ENCODE measurements at places on chromosomes 3 and 15.

GRCh38 chr3:125132815-125133214 is 77.0 kb upstream of the HEG1 start:
- DNase-seq: no peak

DNA sequence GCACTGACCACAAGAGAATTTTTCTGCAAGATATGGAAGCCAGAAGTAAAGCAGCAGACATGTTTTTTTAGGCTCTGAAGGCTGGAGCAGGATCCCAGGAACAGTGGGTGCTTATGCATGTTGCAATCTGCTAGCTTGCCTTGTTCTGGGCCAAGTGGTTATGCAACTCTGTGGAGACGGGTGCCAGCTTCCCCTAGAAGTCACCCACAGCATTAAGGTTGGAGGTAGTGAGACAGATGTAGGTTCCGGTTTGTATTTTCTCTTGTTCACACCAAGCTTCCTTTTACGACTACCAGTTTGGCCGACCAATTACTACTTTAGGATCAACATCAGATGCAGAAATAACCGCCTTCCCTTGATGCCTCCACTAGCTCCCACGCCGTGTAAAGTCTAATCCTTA is 11.1 kb downstream of the DPH3 start:
- no peak for DNase-seq

GRCh38 chr3:58323529-58324390 is 8.9 kb upstream of the PXK start:
- DNase-seq: no peak

DNA sequence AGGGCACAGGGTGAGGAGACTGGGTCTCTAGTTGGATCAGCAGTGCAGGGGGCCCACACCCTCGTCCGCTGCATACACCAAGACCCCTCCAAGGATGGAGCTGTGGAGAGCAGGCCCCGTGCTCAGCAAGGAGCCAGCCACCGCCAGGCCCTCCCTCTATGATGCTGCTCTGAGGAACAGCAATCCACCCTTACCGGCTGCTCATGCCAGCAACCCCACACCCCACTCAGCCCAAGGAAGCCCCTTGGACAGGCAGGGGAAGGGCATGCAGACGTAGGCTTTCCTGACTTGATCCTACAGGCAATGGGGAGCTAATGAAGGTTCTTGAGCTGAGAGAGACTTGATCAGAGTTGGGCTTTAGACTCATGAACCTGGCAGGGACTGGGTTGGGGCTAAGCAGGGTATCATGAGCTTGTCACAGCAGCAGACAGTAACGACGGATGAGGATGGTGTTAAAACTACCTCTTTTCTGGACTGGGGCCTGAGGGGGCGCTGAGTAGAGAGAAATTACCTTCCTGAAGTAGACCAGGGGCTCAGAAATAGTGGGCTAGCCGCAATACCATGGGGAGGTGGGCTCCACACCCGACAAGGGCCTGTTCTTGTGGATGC is 50.5 kb upstream of the FGD5 start:
- no peak for DNase-seq

- DNase-seq: no peak
Observed at GRCh38 chr3:105674437-105675065, 194.3 kb downstream of the CBLB start.

GRCh38 chr3:153673853-153674252 is 447.3 kb upstream of the ARHGEF26 start:
- no peak for DNase-seq

DNA sequence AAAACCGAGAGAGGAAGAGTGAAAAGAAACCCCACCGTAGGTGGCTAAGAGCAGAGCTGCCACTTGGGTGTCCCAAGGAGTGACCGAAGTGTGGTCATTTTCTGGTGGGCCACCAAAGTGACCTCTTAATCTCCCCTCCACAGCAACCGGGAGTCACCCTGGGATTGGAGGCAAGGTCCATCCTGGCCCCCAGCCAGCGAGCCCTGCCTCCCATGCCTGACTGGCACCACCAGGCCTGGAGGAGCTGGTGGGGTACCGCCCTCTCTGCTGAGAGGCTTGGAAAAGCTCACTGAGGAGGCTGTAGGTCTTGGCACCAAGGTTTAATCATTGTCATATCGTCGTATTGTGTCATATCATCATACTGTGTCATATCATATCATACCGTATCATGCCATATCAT is 74.0 kb upstream of the TRPM1 start:
- no peak for DNase-seq

DNA sequence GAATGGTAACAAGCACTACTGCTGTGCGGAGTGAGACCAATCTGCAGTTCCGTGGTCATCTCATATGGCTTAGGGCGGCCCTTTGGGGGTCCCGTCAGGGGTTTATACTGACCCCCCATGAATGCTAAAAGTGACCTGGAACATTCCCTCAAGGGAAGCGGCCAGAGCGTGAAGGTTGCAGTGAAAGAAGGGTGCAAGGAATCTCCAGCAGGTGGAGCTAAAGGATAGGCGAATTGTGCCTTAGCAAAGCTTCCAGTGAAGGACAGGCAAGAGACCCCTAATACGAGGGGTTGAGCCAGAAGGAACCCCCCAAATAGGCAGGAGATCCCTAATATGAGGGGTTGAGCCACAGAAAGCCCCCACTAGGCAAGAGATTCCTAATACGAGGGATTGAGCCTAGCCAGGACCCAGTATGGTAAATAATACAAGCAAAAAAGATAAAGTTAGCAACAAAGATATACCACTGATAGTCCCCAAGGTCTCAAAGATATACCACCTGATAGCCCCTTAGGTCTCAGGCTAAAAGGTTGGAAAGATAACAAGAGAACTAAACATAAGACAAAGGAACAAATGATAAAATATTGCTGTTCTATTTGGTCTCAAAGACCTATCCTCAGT is 32.8 kb downstream of the ZNF589 start:
- no peak for DNase-seq

GRCh38 chr3:152959307-152959706 is 124.4 kb downstream of the P2RY1 start:
- DNase-seq: no peak

GRCh38 chr3:152203652-152204051 is 65.1 kb upstream of the MBNL1 start:
- no peak for DNase-seq

GRCh38 chr3:139572847-139573672 is 33.5 kb upstream of the RBP1 start:
- DNase-seq: no peak

- no peak for DNase-seq
Observed at GRCh38 chr15:43229977-43230376, 9.2 kb upstream of the EPB42 start.

DNA sequence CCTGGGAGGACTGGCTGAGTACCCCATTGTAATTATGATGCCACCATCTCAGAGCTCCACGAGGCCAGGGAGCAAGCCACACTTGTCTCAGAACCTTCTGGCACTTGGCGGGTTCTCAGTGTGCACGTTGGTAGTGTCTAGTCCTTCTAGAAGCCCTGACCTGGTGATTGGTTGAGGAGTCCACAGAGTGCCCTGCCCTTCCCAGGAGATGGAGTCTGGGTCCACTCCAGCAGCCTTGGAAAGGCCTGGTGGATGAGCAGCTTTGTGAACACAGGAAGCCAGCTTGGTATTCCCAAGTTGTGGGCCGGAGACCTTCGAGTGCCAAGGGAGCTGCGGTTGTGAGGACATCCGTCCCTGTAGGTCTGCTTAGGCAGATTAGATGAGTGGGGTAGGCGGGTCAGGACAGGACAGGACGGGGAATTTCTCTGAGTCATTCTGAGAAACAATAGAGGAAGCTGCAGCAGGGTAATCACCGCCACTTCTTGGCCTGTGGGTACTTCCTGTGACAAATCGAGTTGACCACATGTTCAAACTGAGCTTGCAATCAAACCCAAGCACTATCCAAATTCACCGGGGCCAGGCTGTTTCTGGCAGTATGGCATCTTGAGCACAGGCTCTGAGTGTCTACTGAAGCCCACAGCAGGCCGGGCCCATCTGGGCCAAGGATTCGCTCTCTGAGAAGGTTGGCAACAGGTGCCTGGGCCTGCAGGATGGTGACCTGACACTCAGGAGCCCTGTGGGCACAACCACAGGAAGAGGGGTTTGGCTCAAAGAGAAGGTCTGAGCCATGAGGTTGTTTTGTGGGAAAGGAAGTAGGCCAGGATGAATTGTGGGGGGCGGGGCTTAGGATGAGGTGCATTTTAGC is 71.5 kb upstream of the PLXNA1 start:
- DNase-seq: peak; percentile 38

DNA sequence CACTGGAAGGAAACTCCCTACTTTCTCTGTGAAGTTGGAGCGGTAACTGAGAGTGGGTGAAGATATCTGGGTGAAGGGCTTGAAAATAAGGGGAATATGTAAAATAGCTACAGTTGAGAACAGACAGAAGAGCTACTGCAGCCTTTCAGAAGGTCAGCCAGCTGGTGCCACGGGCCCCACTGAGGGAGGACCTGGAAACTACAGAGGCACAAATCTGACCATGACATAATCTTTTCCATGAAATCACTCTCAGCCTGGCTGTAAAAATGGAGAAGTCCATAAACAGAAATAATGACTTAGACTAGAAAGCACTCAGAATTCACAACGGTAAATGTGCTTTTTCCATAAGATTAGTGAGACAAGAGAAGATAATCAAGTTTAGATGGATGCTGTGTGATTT is 46.4 kb downstream of the ST3GAL6 start:
- no peak for DNase-seq

- DNase-seq: no peak
Observed at GRCh38 chr3:177906578-177907229, 629.5 kb upstream of the KCNMB2 start.

- DNase-seq: no peak
Observed at GRCh38 chr3:57864853-57865252, 108.7 kb downstream of the SLMAP start.

- DNase-seq: no peak
Observed at GRCh38 chr3:169106662-169107061, 556.9 kb downstream of the MECOM start.

GRCh38 chr3:100912571-100912970 is 80.7 kb downstream of the ABI3BP start:
- DNase-seq: no peak

DNA sequence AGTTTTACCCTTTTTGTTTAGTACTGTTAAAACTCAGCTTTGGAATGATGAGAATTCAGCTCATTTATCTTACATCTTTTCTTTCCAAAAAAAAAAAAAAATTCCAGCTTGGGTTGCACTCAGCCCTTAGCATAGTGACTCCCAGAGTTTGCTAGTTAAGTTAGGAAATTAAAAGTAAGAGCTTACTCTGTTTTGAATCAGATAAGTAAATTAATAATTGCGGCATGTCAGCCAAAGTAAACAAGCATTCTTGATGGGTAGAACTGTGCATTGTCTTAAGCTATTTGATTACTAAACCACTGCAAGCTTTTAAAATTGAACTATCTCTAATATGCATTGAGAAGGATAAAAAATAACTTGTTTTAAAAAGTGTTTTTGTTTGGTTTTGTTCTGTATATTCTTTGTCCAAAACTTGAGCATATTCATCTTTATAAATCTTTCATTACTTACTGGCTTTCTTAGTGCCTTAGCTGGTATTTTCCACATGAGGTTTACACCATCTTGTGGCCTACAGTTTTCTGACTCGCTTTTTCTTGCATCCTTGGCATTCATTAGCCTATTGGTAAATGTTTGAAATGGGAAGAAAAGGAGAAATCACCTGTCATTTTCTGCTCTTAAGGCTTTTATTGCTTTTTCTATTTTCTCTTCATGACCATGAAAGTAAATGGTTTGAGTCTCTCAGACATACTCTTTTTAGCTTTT is 107.6 kb downstream of the FILIP1L start:
- DNase-seq: no peak

DNA sequence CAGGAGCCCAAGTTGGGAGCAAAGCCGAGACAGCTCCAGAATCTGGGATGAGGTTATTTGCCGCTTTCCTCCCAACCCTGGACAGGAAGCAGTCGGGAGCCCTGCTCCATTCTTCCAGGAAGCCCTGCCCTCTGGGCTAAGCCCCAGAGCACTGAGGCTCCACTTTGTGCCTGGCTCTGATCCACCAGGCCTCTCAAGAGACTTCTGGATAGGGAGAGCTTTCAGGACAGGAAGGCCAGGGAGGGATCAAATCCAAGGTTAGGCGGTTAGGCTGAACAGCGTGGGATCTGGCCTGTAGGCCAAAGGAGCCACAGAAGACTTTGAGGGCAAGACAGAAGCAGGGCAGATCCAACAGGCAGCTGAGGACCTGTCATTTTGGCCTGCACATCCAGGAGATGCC is 835 bp downstream of the STOML1 start:
- no peak for DNase-seq

- no peak for DNase-seq
Observed at GRCh38 chr3:50986726-50987125, 312.0 kb downstream of the DOCK3 start.

DNA sequence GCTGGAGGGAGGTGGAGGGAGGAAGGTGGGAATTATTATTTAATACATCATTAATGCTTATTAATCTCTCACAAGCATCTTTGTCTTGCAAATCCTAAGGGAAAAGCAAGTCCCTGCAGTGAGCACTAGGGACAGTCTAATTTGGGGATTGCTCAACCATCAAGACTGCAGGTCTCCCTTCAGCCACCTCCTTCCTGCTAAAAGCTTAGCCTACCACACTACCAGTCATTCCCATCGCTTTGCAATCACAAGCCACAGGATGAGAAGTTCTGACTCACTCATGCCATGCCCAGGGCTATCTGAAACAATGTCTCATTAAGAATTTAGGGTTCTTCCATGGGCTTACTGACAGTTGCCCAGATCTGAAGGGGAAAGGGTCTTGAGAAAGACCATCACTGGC is 51.0 kb upstream of the EIF1B start:
- no peak for DNase-seq

DNA sequence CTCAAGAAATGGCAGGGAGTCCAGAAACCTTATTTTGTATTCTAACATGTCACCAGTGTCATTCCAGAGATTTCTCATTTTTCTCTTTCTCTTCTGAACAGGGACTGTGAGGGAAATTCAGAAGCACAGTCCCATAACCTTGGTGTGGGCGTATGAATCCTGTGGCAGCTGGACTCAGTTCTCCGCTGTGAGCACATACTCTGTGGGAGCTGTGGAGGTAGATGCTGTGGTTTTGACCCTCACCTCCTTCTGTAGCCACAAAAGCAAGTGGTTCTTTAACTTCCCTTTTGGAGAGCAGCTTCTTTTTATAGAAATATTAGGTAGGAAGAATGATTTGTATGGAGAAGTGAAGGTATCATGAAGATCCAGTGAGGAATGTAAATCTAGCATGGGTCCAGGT is 13.4 kb downstream of the TMEM207 start:
- no peak for DNase-seq

DNA sequence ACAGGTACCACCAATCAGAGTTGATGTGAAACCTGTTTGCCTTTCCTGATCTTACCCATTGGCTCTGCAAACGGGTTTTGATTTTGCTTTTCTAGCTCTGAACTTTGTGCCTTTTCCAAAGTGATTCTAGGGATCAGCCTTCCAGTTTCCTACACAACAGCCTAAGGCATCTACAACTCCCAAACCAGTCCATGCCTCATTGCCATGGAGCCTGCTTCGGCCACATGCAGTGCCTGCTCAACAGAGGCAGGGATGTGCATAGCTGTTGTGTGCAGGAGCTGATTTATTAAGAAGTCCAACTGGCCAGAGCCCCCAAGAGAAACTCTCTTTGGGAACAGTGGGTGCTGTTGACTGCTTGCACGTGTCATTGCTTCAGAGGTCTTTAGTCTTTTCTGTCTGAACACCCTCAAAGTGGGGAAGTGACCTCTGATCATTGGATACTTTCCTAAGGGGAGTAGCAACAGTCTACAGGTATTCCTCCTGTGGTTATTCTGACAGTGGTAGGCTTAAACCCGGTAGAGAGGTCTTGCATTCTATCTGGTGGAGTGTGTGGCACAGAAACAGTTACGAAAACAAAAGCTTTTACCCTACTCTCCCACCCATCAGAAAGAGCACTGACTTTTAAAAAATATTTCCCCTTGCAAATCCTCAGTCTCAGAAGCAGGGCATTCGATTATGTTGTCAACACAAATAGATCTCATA is 36.6 kb upstream of the THSD4 start:
- DNase-seq: no peak
